ENCODE measurements at places on chromosomes 3 and 15.

GRCh38 chr3:72123908-72124441 lies 339.0 kb upstream of the PROK2 start:
- no peak for DNase-seq

DNA sequence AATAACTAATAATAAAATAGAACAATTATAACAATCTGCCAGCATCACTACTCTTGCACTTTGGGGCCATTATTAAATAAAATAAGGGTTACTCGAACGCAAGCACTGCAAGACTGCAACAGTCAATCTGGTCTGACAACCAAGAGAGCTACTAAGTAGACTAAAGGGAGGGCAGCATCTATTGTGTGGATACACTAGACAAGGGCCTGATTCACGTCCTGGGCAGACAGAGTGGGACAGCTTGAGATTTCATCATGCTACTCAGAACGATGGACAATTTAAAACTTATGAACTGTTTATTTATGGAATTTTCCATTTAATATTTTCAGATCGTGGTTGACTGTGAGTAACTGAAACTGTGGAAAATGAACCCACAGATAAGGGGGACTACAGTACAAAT lies 39.5 kb downstream of the TNIK start:
- DNase-seq, result no peak

- DNase-seq, result no peak
These were observed 226.7 kb upstream of the THBS1 start for GRCh38 chr15:39354189-39354588.

DNA sequence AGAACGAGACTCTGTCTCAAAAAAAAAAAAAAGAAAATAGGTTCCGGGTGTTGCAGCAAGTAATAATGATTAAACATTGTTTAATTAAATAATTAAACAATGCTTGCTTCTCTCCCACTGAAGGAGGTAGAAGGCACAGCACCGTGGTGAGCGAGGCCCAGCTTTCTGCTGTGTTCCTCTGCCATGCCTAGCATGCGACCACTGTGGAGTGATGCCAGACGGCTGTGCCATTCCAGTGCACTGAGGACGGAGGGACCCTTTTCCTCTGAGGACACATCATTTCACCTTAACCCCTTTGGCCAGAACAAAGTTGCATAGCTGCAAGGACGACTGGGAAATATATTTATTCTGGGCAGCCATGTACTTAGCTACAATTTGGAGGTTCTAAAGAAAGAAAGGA lies 322.8 kb upstream of the TPRG1 start:
- no peak for DNase-seq

GRCh38 chr15:48273049-48273448 lies 58.2 kb upstream of the DUT start:
- no peak for DNase-seq

- no peak for DNase-seq
These were observed 705.7 kb upstream of the NR2F2 start for GRCh38 chr15:95624616-95625361.

All from spleen (tissue), 13 donors.